ENCODE measurements at places on chromosomes 2 and 18.

DNA sequence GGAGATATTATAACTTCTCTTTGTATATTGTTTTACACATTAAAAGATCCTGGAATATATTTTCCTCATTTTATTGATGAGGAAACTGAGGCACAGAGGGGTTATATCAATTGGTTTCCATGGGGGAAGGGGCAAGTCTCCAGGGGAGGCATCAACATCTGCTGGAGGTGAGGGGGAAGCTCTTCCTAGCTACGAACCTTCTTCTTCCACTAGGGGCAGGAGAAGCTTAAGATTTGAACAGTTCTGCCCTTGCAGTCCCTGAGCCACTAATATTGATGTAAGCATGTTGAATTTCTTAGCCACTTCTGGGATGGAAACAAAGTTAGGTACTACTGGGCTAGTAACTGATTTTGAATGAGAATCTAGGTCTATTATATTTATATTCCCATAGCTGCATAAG lies 140.1 kb upstream of the AQP4 start:
- DNase-seq, result no peak

- no peak for DNase-seq
These were observed 82.8 kb downstream of the TEX51 start for GRCh38 chr2:126981476-126981875.

- no peak for DNase-seq
These were observed 205.6 kb downstream of the ARHGAP15 start for GRCh38 chr2:143334837-143335236.

GRCh38 chr2:199456383-199457146 lies 1.2 kb downstream of the SATB2 start:
- no peak for DNase-seq

- DNase-seq, result no peak
These were observed 182.7 kb upstream of the SIX2 start for GRCh38 chr2:45191976-45192375.
